ENCODE measurements at places on chromosomes 1 and 21.

- no peak for DNase-seq
Measured at GRCh38 chr21:32470206-32470605, 57.7 kb downstream of the EVA1C start.

DNA sequence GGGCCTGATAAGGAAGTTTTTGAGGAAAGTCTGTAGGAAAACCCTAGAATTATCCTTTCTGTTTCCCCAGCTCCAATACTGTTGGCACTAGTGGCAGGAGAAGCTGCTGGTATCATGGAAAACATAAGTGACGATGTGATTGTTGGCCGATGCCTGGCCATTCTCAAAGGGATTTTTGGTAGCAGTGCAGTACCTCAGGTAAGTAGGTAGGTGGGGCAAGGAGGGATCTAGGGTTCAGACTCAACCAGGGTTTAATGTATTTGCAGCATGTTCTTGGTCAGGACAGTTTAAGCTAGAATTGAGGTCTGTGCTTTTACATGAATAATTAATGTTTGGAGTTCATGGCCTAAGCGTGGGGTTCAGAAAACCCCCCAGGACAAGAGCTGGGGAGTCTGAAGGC is 62.1 kb downstream of the KDM1A start:
- DNase-seq: no peak

GRCh38 chr21:29827236-29827635 is 112.6 kb downstream of the GRIK1 start:
- DNase-seq: no peak

DNA sequence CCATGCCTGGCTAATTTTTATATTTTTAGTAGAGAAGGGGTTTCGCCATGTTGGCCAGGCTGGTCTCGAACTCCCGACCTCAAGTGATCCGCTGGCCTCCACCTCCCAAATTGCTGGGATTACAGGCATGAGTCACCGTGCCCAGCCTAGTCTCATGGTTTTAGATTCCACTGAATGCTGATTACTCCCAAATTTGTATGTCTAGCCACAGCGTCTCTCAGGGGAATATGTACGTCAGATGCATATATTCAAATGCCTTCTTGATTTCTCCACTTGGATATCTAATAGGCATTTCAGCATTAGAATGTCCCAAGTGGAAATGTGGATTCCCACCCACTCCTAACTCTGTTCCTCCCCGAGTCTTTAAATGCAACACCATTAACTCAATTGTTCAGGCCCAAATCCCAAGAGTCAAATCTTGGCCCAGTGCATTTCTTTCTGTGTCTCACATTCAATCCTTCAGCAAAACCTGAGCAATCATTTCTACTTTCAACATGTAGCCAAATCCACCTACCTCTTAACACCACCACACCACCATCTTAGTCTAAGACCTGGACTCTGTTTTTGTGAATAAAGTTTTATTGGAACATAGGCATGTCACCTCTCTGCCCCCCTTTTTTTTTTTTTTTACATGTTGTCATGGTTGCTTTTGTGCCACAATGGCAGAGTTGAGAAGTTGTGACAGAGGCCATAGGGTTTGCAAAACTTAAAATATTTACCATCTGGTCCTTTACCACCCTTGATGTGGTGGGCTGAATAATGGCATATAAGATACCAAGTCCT is 9.8 kb upstream of the CAMTA1 start:
- no peak for DNase-seq

- no peak for DNase-seq
Measured at GRCh38 chr21:35202431-35202830, 153.3 kb upstream of the RUNX1 start.

DNA sequence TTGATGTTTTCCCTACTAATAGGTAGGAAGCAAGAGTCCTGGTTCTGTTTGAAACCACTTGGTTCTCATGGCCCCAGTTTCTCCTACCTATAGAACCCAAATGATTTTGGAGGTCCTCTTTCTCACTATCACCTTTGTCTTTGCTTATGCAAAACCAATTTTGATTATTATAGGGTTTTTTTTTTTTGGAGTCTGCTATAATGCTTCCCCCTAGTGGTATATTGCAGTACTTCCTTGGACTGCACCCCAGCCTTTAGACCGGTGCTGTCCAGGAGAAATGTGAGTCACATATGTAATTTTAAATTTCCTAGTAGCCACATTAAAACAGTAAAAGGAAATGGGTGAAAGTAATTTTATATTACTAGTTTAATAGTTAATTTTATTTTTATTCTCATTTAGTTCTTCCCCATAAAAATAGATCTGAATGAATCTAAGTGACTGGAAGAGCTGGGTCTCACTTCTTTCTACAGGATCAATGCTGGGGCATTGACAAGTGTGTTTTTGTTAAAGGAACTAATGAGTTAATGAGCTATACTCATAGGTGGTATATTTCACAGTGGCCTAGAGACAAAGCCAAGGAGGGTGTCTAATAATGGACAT is 10.6 kb downstream of the FCMR start:
- peak; percentile 57 for DNase-seq

DNA sequence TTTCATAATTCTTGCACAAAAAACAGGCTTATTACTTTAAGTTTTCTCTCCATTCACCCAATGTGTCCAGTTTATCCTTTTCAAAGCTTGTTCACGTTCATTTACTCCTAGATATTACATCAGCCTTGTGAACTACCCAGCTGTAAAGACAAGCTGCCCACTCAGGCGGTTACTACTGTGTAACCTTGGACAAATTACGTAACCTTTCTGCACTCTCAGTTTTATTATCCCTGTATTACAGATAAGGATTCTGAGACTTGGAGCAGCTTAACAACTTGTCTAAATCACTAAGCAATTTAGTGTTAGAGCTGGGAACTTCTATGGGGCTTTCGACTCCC is 20.5 kb upstream of the LPAR3 start:
- DNase-seq: no peak

Data from CD4-positive, alpha-beta T cell treated with Interleukin-4 for 4 hours (primary cell).